ENCODE measurements at places on chromosomes 3 and 15. TPM values are rescaled to one million over a fixed set of nuclear protein-coding genes. Genes with fewer than 3 reads are reported as not detected.
A peak's percentile ranks its signal among the peaks of the same experiment; 100 is the strongest.

DNA sequence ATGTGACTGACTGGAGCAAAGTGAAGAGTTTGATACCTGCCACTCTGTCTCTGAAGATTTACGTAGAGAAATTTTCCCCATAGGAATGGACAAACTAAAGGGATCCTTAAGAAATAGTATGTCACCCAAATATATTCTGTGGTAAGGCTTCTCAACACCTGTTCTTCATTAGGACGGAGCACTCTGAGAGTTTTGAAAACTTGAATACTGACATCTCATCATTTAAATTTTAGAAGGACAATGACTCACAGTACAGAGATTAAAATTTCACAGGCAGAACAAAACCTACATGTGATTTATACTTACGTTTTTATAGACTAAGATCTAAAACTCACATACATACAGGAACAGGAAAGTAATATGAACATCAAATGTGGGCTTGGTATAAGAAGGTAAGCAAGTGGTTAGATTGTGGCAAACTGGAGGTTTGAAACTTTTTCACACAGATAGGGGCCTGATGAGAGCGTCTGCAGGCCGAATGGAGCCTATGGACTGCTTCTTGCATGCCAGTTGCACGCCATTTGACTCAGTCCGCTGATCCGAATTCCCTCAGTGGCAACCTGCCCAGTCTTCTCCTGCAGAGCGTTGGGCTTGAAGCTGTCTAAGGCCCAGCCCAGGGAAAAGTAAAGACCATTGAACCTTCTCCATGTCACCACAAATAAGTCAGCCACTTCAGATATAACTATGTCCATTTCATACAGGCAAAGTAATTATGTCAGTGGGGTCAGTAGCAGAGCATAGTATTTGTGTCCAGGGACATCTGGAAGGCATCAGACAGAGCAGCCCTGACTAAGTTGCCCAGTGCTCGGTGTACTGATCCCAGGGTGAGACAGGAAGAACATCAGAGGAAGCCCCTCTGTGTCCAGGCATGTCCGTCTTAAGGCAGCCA is 45.7 kb downstream of the ZBTB38 start:
- peak; percentile 66 for DNase-seq

- no peak for DNase-seq
Measured at GRCh38 chr3:13712682-13713180, 163.8 kb downstream of the FBLN2 start.

DNA sequence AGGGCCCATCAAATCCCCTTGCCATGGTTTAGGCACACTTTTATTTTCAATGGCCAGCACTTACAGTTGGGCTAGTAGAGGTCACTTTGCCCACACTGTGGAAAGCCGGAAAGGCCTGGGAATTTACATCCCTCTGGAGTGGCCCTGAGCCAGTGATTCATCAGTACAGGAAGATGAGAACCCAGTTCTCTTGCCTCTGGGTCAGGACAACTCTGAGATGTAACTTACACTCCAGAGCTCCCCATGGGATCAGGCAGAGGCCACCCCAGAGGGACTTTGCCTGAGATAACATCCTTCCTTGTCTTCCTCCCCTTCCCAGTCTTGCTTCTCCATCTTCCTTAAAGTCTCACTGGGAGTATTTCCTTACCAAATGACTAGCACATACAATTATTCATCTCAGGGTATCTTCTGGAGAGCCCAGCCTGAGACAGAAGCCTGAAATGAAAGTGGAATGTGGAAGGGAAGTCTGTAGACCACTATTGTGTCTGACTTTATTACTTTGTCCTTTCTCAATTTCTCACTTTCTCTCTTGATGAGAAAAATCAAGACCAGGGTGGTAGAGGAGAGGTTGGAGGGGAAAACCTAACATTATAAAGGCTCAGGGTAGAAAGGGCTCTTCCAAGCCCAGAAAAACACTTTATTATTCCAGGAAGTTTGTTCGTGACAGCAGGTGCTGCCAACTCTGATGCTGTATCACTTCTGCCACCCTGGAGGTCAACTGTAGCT is 220.8 kb downstream of the ZNF621 start:
- no peak for DNase-seq

GRCh38 chr15:65344914-65345275 is 32.9 kb downstream of the IGDCC3 start:
- no peak for DNase-seq

GRCh38 chr3:161939918-161940620 is 443.5 kb downstream of the OTOL1 start:
- DNase-seq: no peak

GOLGA8G gene
- not detected for total RNA-seq

Data from activated CD4-positive, alpha-beta T cell treated with anti-CD3 and anti-CD28 coated beads, Interleukin-2, amount 10 ng/mL, durations not matched to agents 24 days and 14 days (primary cell).